Neural progenitor cell (in vitro differentiated cells): ENCODE measurements at places on chromosomes 16 and 17. TPM values are rescaled to one million over a fixed set of nuclear protein-coding genes. Genes with fewer than 3 reads are reported as not detected.

The SAMD14 gene
- total RNA-seq: 8.7 and 27.9 TPM in 2 replicates

The TNFRSF13B gene
- total RNA-seq: not detected in 2 replicates

The FOXO3B gene
- total RNA-seq: 9.4 and 29.0 TPM in 2 replicates

The RHBDL1 gene
- 0.28 and 5.3 TPM in 2 replicates for total RNA-seq

The OR1F1 gene
- not detected in 2 replicates for total RNA-seq

The SHBG gene
- total RNA-seq: 0.46 TPM in 1 of 2 replicates, not detected in the other

The TSNAXIP1 gene
- 2.8 and 2.9 TPM in 2 replicates for total RNA-seq

The SEZ6 gene
- 1.5 and 4.9 TPM in 2 replicates for total RNA-seq

DNA sequence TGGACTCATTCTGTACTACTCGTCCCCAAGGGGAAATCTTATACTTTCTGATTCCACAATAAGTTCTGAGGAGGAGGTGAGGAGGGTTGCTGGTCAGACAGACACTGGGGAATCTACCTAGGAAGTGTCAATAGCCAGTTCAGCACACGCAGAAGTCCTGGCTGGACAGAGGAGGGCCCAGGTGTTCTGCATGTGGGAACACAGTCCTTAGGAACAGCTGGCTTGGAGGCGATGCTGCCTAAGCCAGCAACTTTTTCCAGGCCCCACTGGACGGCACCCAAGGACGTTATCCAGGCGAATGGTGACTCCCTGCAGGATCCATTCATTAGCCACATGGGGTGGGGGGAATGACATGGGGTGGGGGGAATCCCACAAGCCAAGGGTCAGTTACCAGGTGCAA lies 29.9 kb upstream of the WFIKKN2 start:
- DNase-seq: no peak
- H3K27me3 ChIP-seq: no peaks in the 10 kb centered on the region
- H3K36me3 ChIP-seq: no peaks in the 10 kb centered on the region
- no peak overlapping the region for H3K4me3 ChIP-seq
- H3K4me1 ChIP-seq: peaks cover 7% of the 10 kb centered on the region
- no peak overlapping the region for H3K27ac ChIP-seq

DNA sequence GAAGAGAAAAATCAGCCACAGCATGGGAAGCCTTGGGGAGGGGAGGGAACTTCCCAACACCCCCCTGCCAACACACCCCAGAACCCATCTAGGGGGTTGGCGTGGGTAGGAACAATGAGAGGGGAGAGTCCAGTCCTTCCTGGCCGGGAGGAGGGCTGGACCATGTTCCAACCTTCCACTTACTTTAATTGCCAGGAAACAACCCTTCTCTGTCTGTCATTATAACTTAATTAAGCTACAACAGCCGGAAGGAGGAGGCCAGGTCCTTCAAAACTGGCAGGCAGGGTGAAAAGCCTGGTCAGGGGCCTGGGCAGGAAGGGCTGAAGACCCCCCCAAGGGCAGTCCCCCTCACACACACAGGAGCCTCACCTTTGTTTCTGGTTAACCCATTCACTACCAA lies 447.0 kb downstream of the SOX9 start:
- no peaks in the 10 kb centered on the region for H3K27me3 ChIP-seq
- H3K4me1 ChIP-seq: peaks cover 6% of the 10 kb centered on the region
- no peak overlapping the region for H3K27ac ChIP-seq
- H3K4me3 ChIP-seq: no peak overlapping the region
- H3K36me3 ChIP-seq: no peaks in the 10 kb centered on the region

DNA sequence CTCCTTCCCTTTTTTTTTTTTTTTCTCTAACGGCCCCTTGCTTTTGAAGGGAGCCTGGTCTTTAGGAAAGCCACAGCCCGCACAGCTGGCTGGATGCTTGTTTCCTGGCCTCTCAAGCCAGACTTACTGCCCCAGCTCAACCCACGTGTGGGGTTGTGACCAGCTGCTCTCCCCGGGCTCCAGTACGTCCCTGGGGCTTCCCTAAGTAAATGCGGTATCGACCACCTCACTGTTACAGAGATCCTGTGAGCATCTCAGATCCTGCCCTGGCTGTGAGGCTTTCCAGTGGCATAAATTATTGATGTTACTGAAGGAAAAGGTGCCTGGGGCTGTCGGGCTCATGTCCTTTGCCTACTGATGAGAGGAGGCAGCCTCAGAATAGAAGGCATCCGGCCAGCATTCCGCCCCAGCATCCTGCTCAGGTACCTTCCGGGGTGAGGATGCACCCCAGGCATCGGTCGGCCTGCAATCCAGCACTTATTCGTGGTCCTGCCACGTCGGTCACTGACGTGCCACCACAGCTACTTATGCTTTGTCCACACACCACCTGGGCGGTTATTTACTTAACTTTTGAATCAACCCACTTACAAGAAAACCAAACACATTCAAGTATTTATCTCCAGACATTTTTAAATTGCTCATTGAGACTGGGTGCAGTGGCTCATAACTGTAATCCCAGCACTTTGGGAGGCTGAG lies 9.6 kb downstream of the GPRC5B start:
- no peaks in the 10 kb centered on the region for H3K36me3 ChIP-seq
- no peak overlapping the region for H3K4me3 ChIP-seq
- no peaks in the 10 kb centered on the region for H3K27me3 ChIP-seq
- H3K27ac ChIP-seq: no peak overlapping the region
- H3K4me1 ChIP-seq: peaks cover 33% of the 10 kb centered on the region

DNA sequence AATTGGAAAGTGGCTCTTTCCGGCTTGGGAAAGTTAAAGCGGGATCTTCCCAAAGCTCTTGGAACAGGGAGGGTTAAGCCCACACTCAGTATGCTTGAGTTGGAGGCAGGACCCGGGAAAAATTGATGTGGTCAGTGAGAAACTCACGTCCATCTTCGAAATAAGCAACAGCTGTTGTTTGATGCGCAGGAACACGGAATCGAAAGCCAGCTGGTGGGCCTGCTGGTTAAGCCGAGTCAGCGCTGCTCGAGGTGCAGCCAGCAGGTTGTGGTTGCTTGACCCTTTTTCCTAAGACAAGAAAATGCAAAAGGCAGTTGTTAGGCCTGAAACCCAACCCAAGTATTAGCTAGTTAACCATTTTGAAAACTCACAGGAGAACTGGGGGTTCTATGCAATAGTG lies 49.4 kb downstream of the COG7 start:
- no peaks in the 10 kb centered on the region for H3K36me3 ChIP-seq
- no peak overlapping the region for H3K4me3 ChIP-seq
- H3K27ac ChIP-seq: no peak overlapping the region
- H3K4me1 ChIP-seq: peaks cover 27% of the 10 kb centered on the region

DNA sequence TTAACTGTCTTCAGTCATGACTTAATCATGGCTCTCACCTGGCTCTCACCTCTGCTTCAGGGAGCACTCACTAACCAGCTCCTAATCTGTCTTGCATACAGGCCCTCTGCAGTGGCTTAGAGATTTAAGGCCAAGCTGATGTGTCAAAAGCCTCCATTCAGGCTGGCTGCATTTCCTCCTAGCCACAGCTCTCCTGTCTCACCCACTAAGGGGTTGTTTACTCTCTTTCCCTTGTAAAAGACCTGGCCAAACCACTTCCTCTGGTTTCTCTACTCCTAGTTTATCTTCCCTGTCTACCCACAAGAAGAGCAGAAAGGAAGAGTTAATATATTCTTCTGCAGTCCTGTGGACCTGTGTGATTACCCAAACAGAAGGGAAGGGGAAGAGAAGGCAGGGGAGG lies 9.3 kb upstream of the ASIC2 start:
- H3K4me1 ChIP-seq: no peaks in the 10 kb centered on the region
- H3K27me3 ChIP-seq: peaks cover 19% of the 10 kb centered on the region
- H3K4me3 ChIP-seq: no peak overlapping the region
- H3K36me3 ChIP-seq: no peaks in the 10 kb centered on the region
- H3K27ac ChIP-seq: no peak overlapping the region

GRCh38 chr16:85652431-85653221 lies 36.1 kb downstream of the GINS2 start:
- peak; percentile 80 for DNase-seq
- H3K36me3 ChIP-seq: no peaks in the 10 kb centered on the region
